ENCODE measurements at places on chromosomes 5 and 9.

GRCh38 chr9:99126312-99126711, 21.4 kb downstream of the TGFBR1 start:
- DNase-seq = no peak

DNA sequence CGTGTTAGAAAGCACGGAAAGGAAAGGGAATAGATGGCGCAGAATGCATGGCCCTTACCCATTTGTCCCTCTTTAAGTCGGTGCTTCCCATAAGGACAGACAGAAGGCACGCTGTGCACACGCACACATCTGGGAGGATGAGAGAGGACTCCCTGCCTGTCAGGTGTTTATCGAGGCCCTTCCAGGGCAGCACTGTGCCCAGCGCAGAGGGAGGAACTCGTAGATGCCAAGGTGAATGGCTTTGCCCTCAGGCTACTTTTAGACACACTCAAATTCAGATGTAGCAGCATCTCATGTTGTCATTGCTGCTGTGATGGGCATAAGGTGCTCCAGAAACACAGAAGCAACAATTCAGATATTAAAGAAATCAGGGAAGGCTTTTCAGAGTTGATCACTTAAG, 70.2 kb upstream of the CTSL start:
- DNase-seq = no peak

DNA sequence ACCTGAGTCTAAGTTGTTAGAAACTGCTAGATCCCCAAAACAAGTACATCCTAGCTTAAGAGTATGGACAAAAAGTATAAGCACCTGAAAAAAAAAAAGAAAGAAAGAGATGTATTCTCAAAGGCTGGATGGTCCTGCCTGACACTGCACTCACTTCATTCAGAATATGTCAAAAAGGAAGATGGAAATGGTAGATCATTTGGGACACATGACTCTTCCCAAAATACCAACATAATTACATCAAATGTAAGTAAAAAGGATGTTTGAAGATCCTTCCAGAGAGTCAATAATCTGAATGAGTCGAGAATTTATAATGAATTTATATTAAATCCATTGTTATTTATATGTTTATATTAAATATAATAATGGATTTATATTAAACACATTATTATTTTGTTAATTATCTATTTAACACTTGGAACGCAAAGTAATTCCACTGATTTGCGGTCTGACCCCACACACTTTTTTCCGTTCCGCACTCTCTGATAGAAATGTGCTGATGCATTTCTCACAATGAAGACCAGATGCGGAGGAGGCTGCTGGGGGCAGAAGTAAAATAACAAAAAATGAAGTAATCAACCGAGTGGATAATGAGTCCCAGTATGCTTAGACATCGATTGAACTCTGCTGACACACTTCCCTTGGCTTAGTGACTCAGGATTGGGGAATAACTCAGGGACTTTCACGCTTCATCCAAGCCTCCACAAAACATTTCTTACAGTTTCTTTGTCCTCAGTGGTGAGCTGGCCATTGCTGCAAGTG, 201.2 kb downstream of the ADAMTS12 start:
- no peak for DNase-seq

GRCh38 chr9:115882911-115883310, 270.7 kb upstream of the PAPPA start:
- no peak for DNase-seq

DNA sequence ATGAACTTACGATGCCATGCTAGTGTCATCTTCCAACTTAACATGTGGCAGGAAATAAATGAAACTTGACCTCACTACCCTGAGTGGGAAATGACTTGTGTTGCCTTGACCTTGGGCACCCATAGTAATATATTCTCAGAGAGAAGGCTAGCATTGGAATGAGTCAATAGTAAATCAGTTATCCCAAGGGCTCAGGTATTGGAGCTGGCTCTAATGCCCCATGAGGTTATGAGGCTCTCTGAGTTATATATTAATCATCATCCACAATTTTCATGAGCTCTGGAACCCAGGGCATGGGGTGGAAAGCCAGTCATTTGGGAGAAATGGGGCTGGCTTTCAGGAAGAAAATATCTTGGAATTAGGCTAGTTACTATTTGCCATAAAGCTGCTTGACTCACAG, 42.4 kb upstream of the SMIM32 start:
- no peak for DNase-seq

DNA sequence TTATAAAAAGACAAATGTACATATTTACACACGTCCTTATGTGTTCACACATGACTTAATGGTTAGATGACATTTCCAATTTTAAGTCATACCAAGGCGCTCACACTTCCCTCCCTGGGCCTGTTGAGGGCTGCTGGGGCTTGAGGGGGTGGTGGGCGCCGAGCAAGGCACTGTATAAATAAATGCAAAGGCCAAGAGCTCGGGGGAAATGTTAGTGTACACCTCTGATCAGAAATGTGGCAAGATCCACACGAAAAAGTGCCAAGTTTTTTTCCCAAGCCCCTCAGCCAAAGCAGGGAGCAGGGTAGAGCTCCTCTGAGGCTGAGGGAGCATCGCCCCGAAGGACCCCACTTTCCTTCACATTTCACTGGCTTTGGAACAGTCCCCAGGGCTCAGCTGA, 7.5 kb downstream of the IRF1 start:
- no peak for DNase-seq

DNA sequence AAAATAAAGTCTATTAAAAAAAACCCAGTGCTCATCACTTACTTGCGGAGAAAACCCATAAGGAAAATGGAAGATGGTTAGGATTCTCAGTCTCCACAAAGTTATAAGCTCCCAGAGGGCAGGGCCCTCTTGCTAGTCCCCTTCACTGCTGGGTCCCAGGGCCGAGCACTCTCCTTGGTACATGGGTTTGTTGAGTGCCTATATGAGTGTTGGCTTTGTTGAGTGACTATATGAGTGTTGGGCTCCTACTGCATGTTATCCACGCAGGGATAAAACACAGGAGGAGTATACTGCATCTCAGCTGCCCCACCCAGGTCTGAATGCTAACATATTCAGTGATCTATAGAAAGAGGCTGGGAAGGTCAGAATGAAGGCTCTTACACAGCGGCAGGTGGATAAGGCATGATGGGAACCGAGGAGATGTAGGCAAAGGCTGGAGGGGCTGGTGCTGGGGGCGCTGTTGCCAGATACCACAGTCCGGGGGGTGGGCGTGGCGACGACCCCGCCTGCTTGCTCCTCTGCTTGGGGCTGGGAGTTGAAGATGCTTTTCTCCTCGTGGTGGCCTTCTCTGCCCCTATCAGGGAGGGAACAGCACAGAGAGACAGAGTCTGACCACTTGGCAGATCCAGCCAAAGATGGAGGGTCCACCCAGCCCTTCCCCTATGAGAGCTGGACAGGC, 11.6 kb downstream of the ORM2 start:
- no peak for DNase-seq

GRCh38 chr5:11139217-11139865, 378.3 kb upstream of the DAP start:
- no peak for DNase-seq

DNA sequence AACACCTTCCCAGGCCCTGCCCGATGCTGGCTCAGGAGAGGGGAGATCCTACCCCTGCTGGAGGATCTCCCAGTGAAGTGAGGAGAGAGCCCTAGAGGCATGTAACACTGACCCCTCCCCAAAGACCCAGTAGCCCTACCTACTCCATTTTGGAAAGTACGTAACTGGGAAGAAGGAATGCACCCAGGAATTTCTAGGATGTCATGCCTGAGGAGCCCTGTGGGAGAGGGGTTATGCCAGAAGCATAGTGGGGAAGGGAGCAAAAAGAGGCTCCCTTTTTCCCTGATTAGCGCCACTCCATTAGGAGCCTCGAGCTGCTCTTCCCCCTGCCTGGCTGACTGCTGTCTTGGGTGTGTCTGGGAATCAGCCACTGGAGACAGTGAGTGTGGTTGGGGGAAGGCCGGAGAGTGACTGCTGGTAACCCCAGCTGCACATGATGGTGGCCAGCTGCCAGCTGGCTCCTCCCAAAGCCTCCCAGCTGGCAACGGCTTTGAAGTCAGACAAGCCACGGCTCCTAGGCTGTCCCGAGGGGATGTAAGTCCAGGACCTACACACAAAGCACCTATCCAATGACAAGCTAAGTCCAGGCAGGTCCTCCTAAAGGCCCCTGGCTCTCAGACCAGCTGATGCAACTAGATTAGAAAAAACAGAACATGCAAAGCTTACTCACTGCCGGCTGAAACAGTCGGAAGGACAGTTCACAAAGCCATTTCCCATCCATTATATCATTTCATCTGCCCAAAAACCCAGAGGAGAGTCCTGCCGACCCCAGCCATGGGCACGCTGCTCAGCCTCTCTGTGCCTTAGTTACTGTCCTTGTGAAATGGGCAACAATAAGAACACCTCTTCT, 136.5 kb upstream of the ABCA1 start:
- DNase-seq = peak; percentile 97

DNA sequence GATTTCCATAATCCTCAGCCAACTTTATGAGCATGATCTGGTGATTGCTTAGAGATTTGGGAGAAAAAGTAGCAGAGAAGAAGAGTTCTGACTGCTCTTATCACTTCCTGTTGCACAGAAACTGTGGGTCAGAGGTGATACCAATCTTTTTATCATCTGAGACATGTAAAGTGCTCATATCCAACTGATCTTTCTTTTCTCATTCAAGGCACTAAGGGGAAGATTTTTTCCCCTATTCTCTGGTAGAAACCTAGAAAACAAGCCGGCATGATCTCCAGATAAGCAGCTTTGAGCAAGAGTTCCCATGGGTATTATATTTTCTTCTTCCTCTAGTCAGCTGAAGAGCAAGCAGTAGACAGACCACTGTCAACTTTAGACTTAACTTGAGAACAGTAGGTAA, 29.0 kb upstream of the GPR150 start:
- DNase-seq = no peak

- no peak for DNase-seq
These were observed 163.7 kb upstream of the KIF2A start for GRCh38 chr5:62142351-62142750.

DNA sequence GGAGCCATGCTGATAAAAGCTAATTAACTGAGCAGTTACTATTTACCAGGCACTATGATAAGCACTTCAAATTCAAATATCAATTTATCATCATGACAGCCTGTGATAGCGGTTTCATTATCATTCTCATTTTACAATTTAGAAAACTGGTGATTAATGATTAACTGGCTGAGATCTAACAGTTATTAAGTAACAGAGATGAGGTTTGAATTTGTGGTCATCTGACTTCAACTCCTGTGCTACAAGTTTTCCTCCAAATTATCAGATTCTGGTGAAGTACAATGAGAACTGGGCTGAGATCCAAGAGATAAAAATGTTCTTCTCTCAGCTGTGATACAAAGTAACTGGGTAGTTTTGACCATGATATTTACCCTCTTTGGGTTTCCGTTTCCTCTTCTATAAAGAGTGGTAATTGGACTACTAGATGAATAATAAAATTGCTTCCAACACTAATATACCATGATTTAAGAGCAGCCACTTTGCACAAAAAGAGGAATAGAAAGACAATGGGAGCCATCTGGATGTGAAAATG, 74.5 kb upstream of the CCNG1 start:
- DNase-seq = no peak

- no peak for DNase-seq
These were observed 113.9 kb downstream of the SUSD1 start for GRCh38 chr9:112061152-112061740.

Data from esophagus muscularis mucosa (tissue), 4 donors.